Breast epithelium (tissue), 4 donors: ENCODE measurements at places on chromosomes 2 and 18.

- no peak for DNase-seq
These were observed 214.0 kb downstream of the SS18 start for GRCh38 chr18:25876330-25876948.

DNA sequence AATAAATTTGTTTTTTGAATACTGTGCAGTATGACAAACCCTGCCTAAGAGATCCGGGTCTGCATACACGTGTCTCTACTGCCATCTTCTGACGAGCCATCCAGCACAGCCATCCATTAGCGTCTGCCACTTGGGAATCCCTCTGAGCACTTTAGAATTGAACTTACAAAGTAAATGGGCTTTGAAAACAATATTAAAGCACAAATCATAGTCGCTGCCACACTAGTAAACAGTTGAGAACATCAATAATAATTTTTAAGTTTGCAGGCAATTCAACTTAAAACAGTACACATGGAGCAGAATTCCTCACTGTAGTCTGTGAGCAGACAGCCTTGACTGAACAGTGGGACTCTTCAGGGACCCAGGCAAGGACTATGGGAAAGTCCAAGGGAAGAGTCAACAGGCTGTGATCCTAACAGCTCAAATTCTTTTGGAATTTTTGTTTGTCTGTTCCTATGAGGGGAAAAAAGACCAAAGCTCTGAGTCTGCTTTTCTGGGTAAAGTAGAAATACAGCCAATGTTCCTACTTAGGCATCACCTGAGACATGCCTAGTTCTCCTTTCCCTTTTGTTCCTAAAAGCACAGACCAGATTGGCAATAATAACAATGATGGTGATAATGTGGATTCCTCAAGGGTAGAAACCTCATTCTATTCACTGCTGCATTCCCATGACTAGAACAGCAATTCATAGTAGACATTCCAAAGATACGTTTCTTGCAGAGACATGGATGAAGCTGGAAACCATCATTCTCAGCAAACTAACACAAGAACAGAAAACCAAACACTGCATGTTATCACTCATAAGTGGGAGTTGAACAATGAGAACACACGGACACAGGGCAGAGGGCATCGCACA, 92.9 kb downstream of the MREG start:
- DNase-seq: no peak

DNA sequence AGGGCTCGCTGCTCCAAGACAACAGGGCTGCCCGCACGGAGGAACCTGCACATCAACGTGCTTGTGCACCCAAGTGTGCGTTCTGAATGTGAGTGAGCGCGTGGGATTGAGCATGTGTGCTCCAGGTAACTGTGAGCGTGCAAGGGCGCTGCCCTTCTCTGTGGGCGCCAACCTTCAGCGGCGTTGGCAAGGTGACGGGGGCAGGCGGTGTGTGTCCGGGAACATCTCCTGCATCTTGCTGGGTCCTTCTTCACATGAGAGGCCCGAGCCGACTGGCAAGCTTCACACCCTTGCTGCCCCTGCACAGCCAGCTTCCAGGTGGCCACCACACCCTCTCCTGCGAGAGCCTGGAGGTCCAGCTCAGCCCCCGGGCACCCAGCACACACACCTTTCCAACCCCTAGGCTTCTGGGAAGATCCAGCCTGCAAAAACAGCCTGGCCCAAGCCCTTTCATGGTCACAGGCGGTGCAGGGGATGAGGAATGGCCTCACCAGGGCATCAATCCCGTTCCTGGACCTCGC, 220.9 kb downstream of the HDAC4 start:
- no peak for DNase-seq

- DNase-seq: no peak
These were observed 30.0 kb upstream of the IGFBP2 start for GRCh38 chr2:216603010-216603883.

GRCh38 chr2:215371915-215372897, 60.3 kb downstream of the ATIC start:
- peak; percentile 26 for DNase-seq

DNA sequence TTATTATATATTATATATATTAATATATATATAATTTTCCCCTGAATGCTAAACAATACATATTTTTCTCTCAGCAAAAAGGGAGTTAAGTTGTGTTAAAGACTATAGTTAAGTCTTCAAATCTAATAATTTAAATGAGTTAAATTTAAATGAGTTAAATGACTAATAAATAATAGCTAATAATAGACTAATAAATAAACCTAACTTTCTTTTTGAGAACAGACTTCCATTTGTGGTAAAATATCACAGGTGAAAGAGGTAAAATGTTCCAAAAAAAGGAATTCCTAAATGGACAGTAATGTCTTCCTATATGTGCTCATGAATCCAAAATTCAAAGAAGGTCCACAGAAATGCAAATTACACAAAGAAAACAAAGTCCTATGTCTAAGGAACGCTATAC, 74.6 kb downstream of the SLC25A12 start:
- no peak for DNase-seq

DNA sequence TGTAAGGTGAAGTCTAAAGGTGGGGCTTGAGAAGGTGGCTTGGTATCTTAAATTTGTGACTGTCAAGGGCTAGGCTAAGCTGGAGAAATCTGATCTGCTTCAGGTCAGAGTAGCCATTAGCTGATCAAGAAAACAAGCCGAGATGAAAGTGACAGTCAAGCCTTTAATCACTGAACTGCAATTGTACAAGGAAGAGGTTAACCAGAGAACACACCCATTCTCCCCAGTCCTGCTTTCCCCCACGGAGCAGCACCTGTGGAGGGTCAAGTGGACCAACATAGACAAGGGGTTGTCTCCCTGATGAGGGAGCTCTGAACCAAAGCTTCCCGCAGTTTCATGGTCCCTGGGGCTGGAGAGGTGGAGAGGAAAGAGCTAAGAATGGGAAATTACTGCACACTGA, 901.2 kb downstream of the DCC start:
- DNase-seq: no peak
